ENCODE measurements at places on chromosomes 3 and 15.

DNA sequence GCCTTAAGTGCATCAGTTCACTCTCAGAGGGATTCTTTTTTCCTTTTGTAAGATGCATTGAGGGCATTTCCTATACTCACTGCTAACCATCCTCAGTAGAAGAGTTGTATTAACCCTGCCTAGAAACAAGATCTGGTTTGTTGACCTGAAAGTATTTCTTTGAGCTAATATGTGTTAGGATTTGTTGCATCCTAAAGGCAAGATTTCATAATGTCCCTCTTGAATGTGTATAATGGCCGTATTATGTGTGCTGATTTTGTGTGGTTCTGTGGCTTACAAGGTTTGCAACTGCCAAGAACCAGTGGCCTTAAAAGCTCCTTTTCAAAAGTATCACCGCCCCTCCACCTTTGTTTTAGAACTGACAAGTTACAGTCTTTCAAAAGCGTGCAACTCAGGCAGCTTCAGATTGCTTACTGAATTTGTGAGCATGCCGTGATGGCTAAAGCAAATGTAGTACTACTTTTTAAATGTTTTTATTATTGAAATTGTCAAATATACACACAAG, 182.0 kb upstream of the BHLHE40 start:
- DNase-seq: no peak

DNA sequence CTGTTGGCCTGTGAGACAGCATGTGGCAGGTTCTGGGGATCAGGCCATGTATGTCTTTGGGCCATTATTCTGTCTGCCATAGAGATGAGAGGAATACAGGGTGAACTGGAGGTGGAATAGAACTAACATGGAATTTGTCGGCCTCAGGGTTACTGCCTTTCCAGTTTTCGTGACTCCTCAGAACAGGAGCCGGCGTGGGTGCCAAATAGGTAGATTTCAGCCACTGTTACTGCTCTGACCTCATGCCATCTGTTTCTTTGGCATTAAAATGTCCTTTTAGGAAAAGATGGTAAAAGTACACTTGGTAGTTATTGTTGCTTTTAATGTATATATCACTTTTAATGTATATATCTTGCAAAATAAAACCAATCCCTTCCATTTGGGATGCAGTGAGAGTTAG, 65.6 kb downstream of the SLTM start:
- DNase-seq: no peak

GRCh38 chr3:117871934-117872333, 1162.4 kb downstream of the TUSC7 start:
- no peak for DNase-seq

DNA sequence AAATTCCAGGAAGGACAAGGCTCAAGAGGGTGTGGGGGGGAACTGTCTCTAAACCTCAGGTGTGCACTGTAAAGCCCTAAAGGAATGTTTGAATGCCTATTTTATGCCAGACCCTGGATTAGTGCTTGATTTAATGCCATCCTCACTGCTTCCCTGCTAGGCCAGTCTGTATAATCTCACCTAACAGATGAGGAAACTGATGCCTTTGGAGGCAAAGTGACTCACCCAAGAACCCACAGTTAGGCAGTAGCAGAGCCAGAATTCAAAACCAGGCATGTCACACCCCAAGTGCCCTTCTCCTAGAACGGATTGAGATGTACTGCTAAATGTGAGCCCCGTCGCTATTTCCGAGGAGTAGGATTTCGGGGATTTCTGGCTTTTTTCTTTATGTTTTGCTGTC, 7.8 kb downstream of the CAMK1 start:
- no peak for DNase-seq

DNA sequence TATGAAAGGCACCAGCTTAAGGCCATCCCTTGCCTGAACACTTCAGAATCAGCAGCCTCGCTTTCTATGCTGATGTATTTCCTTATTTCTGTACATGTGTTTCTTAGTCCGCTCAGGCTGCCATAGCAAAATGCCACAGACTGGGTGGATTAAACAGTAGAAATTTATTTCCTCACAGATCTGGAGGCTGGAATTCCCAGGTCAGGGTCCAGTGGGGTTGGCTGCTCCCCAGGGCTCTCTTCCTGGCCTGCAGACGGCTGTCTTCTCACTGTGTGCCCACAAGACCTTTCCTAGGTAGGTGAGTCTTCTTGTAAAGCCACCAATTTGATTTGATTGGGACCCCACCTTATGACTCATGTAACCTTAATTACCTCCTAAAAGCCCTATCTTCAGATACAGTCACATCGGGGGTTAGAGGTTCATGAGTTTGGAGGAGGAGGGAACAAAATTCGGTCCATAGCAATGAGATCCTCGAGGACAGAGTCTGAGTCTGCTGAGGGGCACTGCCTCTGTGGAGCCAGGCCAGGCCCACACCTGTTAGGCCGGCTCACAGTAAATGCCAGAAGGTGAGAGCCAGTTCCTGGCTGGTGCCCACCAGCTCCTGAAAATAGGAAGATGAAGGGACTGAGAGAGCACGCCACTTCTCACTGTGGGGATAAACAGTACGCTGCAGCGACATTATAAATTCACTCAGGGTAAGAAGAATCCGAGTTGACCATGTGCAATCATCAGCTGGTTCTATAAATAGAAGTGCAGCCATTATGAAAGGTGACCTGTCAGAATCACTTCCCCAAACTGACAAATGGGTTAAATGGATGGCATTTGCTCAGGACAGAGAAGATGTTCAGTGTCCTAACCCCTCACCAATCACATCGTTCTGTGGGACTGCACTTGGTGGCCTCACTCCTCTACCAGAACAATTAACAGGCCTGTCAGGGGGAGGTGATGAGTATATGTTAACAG, 41.1 kb downstream of the CTXND1 start:
- no peak for DNase-seq

DNA sequence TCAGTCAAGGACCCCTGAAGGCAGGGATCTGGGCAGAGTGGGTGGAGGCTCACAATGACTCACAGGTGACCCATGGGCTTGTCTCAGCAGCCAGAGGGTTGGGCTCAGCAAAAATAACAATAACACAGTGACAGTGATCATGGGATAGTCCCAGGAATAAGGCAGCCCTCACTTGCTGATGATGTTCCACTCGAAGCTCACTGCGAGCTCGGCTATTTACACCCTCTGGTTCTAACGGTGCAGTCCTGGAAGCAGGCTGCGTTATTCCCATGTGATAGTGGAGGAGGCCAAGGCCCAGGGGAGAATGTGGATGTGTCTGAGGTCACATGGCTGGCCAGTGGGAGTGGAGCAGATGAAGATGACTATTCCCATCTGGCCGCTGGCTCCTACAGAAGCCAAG, 16.2 kb downstream of the CCDC33 start:
- no peak for DNase-seq

DNA sequence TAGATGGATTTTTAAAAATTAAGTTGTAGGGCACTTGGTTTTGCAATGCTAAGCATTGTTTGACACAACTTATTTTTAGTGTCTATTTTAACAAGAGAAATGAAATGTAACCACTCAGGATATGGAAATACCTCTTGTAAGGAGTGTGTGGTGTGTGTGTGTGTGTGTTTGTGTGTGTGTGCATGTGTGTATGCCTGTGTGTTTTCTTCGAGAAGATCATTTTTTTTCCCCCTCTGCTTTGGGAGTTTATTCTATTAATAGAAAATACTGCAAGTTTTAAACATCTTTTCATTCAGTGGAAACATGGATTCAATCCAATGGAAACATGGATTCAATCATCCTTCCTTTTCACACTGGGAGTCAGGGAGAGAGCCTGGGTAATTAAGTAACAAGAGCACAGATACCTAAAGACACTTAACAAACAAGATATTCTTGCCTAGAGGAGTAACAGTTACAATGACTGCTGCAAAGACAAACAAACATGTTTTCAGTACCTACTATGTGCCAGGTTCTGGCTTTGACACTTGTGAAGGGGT, 567.2 kb upstream of the TBL1XR1 start:
- no peak for DNase-seq

DNA sequence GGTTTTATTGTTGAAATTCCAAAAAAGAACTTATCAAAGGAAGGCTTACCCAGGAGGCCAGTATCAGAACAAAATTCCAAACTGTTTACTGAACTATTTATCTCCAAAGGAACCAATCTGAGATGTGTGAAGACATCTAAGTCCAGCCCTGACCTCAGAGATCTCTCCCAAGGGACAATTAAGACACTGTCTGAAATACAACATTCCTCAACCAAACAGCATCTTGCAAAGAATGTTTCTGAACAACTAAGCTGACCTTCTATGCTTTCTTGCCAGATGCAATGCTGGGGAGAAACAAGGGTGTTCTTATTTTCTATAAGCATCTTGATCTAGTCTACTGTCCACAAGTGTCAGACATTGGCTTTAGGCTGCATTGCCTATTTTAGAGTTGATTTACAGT, 13.6 kb downstream of the PDZRN3 start:
- no peak for DNase-seq

DNA sequence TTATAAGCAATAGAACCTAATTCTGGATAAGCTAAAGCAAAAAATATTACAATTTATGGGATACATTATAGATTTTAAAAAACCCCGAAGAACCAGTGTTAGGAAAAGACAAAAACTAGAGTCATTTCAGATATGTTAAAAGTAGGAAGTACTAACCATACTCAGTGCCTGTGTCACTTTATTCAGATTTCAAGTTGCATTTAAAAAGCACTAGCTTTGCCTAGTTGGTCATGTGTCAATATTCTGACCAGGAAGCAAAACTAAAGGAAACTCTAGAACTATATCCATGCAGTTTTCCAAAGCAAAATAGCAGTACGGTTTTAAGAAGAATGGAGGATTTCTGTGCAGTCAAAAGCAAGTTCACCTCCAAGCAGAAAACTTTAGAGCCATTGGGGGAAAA, 88.4 kb downstream of the RAP2B start:
- no peak for DNase-seq

DNA sequence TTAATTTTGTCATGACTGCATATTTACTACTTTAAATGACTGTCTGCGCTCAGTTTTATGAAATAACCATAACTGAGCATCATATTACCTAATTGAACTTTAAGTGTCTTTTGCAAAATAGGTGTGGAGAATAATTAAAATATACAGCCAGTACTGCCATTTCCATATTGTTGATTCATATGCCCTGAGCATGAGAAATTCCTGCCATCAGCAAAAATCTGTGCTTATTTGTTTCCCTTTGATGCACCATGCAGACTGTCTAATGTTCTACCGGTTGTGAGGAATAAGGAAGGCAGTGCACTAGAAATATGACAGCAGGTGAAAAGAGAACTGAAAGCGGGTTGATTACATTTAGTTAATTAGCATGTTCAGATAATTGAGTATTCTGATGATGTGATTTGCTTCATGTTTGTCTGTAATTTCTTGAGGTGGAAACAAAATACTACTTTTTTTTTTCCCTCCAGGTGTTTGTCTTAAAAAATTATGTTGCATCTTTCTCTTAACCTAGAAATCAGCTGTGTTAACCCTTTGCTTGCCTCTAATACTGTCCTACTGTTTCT, 229.4 kb upstream of the AZI2 start:
- no peak for DNase-seq

- DNase-seq: no peak
Measured at GRCh38 chr15:31489801-31490646, 163.4 kb downstream of the KLF13 start.

DNA sequence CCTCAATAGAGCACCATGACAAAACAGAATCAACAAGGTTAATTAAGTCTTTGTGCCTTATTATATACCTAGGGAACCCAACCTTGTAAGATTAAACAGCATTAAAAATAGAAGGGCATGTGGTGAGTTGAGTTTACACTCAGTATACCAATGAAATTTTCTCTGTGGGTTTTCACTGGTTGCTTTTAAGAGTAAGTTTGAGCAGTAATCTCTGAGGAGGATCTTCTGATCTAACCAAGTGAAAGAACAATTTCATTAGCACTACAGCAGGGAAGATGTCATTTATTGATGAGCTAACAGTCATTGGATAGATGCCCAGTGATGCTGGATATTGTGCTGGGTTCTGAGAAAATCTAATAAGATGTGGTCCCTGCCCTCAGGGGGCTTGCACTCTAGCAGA, 26.9 kb upstream of the AKAP13 start:
- DNase-seq: no peak

DNA sequence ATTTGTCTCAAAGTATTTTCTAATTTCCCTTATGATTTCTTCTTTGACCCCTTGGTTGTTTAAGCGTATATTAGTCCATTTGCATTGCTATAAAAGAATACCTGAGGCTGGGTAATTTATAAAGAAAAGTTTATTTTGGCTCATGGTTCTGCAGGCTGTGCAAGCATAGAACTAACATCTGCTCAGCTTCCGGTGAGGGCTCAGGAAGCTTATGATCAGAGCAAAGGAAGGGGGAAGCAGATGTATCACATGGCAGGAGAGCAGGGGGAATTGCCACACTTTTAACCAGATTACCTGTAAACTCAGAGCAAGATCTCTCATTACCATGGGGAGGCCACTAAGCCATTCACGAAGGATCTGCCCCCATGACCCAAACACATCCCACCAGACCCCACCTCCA, 148.2 kb downstream of the PDE8A start:
- DNase-seq: no peak

DNA sequence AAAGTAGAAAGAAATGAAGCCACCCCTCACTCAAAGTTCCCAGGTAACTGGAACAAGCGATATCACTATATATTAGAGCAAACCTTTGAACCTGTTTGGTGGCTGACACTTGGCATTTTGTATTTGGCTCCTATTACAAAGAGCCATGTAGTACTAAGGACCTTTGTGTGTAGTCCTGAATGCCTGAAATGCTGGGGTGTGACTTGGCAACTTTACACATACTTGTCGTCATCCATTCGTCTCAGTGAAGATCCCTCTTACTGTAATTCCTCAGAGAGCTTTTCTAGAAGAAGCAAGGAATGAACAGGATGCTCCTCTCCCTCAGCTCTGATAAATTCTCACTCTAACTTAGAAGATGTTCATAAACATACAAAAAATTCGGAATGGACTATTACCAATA, 216.1 kb upstream of the CDIN1 start:
- DNase-seq: no peak

DNA sequence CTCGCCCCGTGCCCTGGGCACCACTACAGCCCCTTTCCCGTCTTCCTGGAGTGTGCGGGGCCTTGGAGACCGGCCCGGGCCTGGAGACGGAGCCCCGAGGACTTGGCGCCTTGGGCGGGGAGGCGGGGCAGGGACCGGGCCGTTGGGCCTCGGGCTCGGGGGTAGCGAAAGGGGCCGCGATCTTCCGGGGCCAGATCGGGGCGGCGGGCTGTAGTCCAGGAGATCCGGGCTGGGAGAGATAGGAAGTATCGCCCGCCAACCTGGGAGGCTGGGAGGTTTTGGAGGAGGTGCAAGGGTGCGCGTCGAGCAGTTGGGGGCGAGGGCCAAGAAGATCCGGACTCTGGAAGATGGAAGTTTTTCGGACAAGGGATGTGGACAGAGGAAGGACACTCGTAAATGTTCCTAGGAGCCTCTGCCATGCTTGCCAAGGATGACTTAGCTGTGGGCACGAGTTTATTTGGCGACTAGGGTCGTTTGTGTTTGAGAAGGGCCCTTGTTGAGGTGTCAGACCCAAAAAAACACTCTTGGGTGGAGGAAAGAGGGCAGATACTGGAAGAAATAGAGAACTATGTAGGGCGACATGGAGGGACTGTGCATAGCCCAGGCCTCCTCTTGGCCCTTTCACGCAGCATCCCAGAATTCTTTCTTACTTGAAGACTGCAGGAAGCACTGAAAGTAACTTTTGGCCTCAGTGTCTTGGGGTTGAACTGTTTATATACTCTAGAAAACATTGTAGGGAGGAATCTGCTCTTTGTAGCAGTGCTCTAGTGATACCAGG, 712 bp downstream of the RTF1 start:
- DNase-seq: peak; percentile 55

GRCh38 chr15:56805466-56806147, 72.3 kb upstream of the ZNF280D start:
- DNase-seq: no peak

GRCh38 chr3:14397531-14397930, 4.9 kb upstream of the SLC6A6 start:
- no peak for DNase-seq

- no peak for DNase-seq
Measured at GRCh38 chr3:129085165-129085715, 24.7 kb downstream of the GP9 start.
